ENCODE measurements at places on chromosomes 2 and 18.

GRCh38 chr2:170221317-170222288, 43.7 kb downstream of the MYO3B start:
- no peak for DNase-seq

- no peak for DNase-seq
Measured at GRCh38 chr2:40396124-40396523, 55.8 kb downstream of the SLC8A1 start.

DNA sequence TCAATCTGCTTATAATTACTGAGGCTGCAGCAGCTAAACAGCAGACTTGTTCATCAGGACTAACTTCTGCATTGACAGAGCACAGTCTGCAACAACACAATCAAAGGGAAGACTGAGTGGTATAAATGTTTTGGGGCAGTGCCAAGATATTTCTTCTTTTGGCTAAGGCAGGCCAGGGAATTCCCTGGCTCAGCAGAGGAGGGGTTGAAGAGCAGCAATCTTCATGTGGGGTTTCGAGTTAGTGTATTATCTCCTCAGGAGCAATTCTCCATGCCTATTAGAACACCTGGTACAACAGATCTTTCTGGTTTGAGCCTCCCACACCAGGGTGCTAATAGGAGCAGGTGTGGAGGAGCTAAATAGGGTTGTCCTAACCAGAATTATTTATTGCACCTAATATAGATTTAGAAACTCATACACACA, 103.0 kb upstream of the STK17B start:
- DNase-seq: no peak

DNA sequence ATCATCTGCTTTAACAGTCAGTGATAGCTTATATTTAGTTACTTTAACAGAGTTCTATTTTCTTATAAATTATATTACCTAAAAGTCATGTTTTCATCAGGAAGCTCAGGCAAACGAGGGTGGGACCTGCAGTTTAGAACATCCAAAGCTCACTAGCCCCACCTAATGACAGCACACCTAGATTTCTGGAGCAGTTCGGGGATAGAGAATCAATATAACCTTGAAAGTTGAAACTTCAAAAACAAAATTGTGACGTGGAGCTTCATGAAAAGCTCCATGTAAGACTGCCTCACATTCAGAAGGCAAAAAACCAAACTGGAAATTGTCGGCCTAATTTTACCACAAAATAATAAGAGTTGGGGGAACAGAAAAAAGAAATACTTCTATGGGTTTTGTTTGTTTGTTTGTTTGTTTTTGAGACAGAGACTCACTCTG, 185.9 kb upstream of the CCDC150 start:
- peak; percentile 58 for DNase-seq

DNA sequence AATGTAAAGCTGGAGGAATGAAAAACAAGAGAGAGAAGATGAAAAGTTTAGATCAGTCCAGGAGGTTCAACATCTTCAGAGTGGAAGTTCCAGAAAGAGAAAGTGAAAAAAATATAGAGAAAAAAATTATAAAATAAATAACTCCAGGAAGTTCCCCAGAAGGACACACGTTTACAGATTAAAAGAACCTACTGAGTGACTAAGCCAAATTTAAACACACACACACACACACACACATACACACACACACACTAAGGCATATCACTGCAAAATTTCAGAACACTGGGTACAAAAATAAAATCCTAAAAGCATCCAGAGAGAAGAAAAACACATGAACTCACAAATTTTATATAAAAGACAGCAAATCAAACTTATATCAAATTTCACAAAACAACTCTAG, 85.9 kb upstream of the PMAIP1 start:
- DNase-seq: no peak

DNA sequence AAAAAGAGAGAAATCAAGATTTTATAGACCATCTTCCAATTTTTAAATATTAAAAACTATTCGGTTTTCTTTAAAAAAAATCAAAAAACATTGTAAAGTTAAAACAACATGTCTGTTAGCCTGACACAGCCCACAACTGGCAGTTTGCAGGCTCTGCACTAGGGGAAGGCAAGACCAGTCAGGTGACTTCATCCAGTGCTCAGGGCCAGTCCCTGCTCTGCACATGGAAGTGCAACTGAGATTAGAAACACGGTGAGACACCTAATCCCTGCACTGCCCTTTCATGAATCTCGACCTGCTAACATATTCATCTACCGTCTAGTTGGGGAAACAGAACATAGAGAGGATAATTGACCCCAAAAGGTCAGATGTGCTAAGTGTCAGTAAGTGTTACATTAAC, 135.2 kb downstream of the BARD1 start:
- DNase-seq: no peak

- no peak for DNase-seq
Measured at GRCh38 chr2:120791962-120792297, 56.3 kb downstream of the GLI2 start.

DNA sequence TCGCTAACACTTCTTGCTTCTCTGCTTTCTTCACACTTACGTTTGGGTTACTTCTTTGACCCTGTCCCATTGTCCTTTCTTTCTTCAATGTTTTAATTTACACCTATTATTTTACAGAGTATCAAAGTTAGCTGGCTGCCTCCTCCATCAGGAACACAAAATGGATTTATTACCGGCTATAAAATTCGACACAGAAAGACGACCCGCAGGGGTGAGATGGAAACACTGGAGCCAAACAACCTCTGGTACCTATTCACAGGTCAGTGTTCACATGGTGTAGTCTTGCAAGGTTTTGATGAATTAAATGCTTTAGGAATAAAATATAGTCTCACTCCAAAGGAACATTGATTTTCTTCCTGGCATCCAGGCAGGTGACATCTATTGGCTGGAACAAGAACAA, 919.0 kb downstream of the MBD2 start:
- DNase-seq: no peak

- DNase-seq: no peak
Measured at GRCh38 chr2:229445501-229446211, 174.6 kb upstream of the PID1 start.

DNA sequence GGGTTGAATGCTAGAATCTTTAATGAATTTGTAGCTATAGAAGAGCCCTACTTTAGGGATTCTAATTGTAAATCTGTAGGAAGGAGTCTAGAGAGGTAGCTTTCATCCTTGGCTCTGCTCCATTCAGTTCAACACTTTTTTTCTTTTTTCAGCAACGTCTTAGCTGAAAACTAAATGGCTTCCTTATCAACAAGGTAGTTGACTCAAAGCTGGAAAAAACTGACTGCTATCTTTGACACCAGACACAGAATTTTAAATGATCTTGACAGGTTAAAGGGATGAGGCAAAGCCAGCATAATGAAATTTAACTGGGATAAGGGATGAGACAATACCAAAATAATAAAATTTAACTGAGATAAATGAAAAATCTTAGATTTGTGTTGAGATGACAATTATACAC, 54.9 kb downstream of the TMEFF2 start:
- DNase-seq: no peak

DNA sequence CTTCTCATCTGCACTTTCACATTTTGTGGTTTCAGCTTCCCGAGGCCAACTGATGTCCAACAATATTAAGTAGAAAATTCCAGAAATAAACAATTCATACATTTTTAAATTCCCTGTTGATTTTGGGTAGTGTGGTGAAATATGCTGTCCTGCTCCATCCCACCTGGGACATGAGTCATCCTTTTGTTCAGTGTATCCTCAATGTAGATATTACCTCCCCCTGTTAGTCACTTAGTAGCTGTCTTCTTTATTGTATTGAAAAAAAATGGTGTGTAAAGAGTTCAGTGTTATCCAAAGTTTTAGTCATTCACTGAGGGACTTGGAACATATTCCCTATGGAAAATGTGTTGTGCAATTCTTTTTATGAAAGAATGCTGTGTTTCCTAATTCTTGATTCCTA, 348.1 kb downstream of the SOCS6 start:
- no peak for DNase-seq

- DNase-seq: no peak
Measured at GRCh38 chr2:66872986-66873754, 438.2 kb downstream of the MEIS1 start.

- DNase-seq: no peak
Measured at GRCh38 chr2:24743924-24744323, 49.3 kb downstream of the PTRHD1 start.

DNA sequence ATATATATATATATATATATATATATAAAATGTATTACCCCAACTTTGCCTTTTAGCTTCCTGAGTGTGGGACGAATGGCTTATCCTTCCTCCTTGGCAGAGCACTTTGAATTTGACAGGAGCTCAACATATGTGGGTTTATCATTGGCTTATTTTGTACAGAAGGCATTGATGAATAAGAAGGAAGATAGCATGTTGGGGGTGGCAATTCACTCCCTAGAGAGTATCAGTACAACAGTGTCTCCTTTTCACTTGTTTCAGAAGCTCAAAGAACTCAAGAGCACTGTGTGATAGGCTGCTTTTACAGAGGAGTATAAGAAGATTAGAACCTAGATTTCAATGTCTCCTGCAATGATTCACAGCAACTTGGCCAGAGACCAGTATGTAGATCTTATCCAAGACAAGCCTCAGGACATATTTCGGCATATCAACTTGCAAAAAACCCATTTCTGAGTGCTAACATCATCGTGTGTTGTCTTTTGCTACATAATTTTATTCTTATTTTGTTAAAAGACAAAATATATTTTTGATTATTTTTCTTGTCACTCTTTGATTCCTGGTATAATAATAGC, 345.8 kb downstream of the SOCS6 start:
- no peak for DNase-seq

GRCh38 chr2:66984864-66985263, 412.3 kb upstream of the ETAA1 start:
- no peak for DNase-seq

DNA sequence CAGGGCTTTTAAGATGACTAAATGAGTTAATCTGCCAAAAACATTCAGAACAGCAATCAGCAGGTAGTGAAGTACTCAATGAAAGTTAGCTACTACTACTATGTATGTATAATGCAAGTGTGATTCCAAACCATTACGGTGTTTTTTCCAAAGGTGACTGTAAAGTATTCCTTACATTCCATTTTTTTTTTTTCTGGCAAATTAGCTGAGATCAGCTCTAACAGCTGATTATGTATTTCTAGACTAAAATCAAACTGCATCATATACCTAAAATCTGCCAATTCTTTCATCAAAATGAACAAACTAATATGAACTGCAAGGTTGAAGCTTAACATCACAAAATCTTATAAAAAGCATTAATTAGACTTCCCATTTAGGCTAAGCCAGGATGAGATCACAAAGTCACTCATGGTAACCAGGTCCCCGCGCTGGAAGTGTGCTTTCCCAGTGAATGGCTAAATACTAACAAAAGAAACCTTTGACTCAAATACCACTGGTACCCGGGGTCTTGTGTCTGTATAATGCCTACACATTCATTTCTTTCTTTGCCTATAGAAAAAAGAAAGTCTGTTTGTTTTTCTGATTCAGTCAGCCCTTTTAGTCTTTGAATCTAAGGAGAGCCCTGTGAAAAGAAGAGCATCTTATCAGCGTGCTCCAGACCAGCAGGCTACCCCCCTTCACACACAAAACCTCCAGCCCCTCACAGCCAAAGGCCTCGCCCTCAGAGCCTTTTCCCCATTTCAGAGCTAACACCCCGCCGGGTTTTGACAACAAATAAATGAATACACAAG, 88.3 kb downstream of the RBMS1 start:
- DNase-seq: peak; percentile 70

DNA sequence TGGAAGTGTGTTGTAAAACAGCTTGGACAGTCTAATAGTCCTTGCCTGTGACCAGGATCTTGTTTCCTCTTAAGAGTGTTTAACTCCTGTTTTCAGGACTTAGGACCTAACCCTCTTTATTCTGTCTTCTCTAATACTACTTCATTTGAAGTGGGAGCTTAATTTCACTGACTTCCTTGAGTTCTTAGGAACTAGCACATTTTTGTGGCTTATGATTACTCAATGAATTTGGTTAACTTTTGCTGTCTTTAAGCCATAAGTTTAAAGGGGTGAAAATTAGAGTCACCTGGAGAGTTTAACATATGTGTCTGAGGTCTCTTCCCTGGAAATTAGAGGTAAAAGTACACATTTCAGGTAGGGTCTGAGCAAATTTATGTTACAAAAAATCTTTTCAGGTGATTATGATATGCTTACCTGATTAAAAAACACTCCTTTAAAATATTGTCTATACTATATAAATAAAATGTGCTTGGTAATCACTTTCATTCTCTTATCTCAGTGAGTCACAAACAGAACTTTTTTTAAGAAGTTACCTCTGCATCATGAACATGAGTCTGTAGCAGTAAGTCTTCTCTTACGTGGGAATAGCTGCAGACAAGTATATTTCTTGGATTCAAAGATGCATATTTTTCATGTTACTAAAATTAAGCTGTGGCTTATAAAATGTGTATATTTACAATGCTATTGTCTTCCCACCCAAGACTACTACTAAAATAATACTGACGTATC, 52.7 kb downstream of the ATP9B start:
- no peak for DNase-seq

- DNase-seq: no peak
Measured at GRCh38 chr2:4110273-4110672, 406.9 kb downstream of the DCDC2C start.

- DNase-seq: peak; percentile 66
Measured at GRCh38 chr2:74205596-74205995, 7.2 kb downstream of the MTHFD2 start.

DNA sequence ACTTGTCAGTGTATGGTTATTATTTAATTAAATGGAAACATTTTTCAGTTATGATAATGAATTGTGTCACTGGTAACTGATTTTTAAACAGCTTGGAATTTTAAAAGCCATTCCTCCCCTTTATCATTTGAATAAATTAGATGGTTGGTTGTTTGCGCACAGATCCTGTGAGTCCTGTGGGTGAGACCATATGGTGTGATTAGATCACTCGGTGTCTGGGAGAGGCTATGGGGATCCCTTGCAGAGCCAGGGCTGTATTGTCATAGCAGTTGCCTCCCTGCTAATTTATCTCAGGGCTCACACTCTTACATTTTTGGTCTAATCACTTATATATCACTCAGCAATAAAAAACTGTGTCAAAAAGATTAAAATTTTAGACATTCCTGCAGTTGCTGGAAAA, 133.5 kb downstream of the ASXL3 start:
- no peak for DNase-seq

GRCh38 chr2:177783091-177783490, 289.5 kb downstream of the PDE11A start:
- no peak for DNase-seq

- no peak for DNase-seq
Measured at GRCh38 chr18:7089369-7089768, 28.2 kb downstream of the LAMA1 start.

DNA sequence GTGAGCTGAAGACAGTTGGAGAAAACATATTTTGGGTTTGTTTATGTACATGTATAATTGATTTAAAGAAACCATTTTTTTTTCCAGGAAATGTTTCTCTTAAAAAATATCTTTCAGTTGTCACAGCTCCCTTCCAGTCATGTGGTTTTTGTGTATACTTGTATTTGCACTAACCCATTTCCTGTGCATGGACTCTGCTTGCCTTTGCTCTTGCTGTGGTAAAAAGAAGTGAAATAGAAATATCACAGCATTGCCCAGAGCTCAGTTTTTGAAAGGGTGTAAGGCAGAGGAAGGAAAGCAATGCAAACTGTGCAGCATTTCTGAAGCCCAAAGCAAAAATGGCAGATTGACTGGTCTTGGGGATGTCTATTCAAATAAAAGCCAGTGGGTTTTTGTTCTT, 10.4 kb upstream of the DOCK10 start:
- DNase-seq: peak; percentile 73

Data from activated CD4-positive, alpha-beta T cell treated with anti-CD3 and anti-CD28 coated beads, Interleukin-10, Interleukin-2, amounts not matched to agents 100 ng/mL and 50 ng/mL, durations not matched to agents 16 hours and 8 hours (primary cell).